CD4-positive, alpha-beta T cell treated with Interleukin-2 at 100 ng/mL for 4 hours (primary cell): ENCODE measurements at places on chromosomes 2 and 18.

DNA sequence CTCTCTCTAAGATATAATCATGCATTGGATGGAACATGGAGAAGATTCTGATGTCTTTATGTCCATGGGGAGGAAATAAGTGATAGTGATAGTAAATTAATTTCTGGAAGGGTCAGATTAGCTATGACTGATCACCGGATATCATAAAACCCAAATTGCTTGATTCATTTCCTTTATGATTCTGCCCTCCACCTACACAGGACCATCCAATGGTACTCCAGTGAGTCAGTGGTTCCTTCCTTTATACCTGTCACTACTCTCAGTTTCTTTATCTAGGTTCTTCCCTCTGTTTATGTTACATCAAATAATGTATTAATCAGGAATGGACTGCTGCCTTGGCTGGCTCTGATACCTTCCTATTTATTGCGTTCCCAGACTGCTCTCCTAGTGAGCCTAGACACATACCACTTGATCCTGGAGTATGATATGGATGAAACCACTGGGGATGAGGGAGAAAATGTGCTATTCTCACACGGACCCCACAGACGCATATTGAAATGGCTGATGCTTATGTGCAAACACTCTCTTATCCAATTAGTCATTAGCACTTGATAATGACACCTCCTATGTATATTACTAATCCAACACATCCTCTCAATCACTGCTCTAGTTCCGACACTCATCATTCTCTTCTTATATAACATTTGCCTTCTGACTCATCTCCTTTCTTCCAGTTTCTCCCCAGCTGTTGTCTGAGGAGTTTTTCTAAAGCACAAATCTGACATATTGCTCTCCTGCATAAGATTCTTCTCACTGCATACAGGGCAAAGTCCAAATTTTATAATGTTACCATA is 315.6 kb downstream of the INSIG2 start:
- DNase-seq, result no peak

- no peak for DNase-seq
Measured at GRCh38 chr2:221464971-221465370, 107.1 kb downstream of the EPHA4 start.

GRCh38 chr2:86308356-86308755 is 29.1 kb downstream of the REEP1 start:
- DNase-seq, result no peak

DNA sequence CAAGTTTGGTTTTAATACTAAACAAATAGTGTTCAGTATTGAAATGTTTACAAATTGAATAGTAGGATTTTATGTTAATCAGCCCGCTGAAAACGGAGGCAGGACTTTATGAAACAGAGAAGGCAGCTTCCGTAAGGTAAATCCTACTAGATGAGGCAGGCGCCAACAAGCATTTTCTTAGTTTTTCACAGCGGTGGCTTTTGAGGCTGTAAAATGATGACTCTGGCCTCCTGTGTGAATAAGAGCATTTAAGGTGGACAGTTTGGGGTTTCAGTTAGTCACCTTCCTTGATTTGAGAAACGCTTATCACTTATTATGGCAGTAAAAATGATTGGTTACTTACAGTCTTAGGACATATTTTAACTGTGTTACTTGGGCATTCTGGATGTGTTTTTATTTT is 212.9 kb downstream of the PTGR3 start:
- peak; percentile 52 for DNase-seq

DNA sequence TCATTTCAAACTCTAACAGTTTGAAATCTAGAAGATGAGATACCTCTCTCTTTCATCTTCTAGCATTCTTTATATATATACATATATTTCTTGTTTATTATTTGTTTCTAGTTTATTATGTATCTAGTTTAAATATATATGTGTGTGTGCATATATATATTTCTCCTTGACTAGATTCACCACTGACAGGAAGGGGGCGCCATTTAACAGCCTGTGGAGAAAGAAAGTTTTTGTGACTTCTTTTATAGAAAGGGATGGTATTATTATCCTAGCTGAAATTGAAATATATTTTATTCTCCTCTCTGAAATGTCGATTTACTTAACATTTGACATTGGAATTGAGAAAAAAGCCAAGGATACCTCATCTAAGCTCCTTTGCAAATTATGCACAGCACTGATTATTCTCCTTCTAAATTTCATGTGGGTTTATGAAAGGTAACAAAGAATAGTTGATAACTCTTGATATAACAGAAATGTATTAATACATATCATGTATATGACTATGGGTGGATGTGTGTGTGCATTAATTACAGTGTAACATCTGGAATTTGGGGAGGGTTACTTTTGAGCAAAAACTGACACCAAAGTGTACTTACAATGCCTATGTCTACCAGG is 160.7 kb upstream of the NT5C1B start:
- DNase-seq, result peak; percentile 29

GRCh38 chr2:40106061-40106460 is 327.0 kb upstream of the THUMPD2 start:
- no peak for DNase-seq

- no peak for DNase-seq
Measured at GRCh38 chr2:28528206-28528605, 32.3 kb downstream of the PLB1 start.

GRCh38 chr2:145864501-145864900 is 1344.6 kb upstream of the ZEB2 start:
- no peak for DNase-seq

DNA sequence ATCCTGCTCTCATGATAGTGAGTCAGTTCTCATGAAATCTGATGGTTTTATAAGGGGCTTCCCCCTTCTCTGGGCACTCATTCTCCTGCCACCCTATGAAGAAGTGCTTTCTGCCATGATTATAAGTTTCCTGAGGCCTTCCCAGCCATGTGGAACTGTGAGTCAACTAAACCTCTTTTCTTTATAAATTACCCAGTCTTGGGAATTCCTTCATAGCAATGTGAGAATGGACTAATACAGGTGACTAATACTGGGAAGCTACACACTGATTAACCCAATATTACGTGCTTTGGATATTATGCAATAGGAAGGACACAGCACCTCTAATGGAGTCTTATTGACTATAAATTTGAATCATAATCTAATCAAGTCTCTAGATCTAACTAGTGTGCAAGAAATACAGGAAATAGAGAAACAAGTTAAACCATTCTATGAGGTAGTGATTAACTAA is 107.2 kb upstream of the ETAA1 start:
- DNase-seq, result no peak
